ENCODE measurements at places on chromosomes 1 and 21.
A peak's percentile ranks its signal among the peaks of the same experiment; 100 is the strongest.

DNA sequence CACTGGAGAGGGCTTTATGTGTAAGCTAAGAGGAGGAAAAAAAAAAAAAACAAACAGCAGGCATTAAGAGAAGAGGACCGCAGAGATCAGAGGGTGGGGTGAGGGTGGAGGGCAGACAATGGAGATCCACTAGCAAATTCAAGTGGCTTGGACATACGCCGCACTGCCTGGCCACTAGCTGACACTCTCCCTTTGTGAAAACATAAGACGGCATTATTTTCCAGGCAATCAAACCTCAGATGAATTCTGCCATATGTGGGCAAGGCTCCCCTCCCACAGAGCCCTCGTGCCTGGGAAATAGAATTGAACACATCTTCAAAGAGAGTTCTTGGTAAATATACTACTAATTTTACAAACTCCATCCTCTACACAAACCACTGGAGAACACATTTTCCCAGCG lies 53.6 kb downstream of the ERG start:
- no peak for DNase-seq

DNA sequence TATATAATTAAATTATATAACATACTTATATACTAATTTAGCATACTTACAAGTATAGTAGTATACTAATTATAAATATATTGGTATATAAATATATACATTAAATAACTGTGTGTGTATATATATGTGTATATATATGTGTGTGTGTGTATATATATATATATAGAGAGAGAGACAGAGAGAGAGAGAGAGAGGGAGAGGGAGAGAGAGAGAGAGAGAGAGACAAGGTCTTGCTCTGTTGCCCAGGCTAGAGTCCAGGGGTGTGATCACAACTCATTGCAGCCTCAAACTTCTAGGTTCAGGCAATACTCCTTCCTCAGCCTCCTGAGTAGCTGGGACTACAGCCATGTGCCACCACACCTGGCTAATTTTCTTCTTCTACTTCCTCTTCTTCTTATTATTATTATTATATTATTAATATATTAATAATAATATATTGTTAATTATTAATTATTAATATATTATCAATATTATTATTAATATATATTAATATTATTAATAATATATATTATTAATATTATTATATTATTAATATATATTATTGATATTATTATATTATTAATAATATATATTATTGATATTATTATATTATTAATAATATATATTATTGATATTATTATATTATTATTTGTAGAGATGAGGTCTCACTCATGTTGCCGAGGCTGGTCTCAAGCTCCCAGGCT lies 185.5 kb downstream of the CRB1 start:
- no peak for DNase-seq

DNA sequence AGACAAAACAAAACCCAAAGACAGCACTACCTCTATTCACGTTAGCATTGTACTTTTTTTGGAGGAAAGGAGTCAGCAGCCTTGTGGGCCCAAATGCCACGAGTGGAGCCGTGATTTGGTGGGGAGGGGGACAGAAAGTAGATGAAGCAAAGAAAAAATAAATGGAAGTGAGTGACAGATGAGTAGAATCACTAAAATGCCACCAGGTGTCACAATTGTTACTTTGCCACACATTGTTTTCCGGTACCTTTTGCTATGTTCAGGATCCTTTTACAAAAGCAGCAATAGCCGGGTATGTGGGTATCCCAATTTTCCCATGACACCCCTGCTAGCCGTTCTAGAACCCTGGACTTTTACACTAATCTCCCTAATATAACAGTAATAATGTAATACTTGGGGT lies 85.0 kb upstream of the AK4 start:
- no peak for DNase-seq

DNA sequence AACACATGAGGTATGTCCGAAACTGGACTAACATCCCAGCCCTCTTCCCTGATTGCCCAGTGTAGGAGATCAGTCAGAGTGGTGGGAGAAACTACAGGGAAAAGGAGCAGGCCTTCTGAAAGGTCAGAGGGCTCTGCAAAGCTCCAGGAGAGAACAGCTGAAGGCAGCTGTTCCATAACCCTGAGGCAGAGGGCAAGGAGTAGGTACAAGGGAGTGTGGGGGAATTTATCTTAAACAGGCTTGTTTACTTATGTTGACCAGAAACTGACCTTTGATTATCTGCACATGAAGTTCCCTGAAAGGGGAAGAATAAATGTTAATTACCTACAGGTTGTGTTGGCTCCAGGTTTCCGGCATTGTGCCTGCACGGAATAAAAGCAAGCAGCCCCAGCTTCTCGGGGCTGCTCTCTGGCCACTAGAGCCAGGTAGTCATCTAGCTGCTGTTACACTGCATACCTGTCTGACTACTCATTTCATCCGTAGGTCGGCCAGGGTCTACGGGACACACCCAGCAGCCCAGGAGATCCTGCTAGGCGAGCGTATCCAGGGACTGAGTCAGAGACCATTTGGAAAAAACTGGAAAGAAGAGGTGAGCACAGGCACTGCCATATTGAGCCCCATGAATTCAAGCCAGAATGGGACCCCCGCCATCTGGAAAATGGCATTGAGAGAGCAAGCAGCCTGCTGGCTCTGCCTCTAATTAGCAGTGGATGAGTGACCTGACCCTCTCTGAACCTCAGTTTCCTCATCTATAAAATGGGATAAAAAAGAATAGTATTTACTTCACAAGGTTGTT lies 14.9 kb upstream of the PAQR7 start:
- DNase-seq = no peak

DNA sequence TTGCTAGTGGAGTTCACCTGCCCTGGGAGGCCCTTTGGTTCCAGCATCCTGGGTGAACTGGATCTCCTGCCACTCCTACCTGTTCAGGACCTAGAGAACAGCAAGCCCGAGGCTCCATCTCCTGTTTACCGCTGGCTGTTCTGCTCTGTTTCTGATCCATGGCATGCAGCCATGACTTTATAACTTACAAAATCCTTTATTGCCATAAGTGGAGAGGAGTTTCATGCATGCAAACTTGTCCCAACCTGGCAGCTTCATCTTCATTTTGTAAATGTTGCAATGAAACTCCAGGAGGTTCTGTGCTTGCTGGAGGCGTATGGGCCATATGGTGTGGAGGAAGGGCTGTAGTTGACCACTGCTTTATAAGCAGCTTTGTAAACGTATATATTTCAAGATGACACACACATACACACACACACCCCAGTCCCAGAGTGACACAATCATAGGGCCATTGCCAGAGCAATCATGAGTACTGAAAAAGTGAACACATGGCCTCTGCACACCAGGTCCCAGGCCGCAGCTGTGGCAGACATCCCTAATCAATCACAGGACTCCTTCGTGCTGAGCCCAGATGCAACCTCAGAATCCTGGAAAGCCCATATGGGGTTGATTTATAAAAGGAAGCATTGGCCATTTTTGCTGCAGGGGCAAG lies 69.0 kb downstream of the UBIAD1 start:
- DNase-seq = no peak

GRCh38 chr1:92372164-92372563 lies 73.3 kb downstream of the RPAP2 start:
- DNase-seq = no peak

DNA sequence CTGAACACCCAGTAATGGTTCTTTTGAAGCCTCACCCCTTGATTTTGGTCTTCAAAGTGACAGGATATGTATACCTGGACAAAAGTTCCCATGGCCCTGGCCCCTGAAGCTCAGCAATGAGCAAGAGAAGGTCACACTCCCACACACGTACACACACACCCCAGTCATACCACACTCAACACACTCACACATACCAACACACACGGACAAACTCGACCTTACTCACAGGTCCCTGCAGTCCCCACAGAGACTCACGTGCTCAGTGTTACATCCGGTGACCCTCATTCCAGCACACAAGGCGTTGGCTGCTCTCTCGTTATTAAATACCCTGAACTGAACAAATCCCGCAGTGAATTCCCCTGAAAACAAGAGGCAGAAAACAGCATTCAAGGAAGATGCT lies 5.9 kb downstream of the ITLN1 start:
- no peak for DNase-seq

- no peak for DNase-seq
Measured at GRCh38 chr1:3598051-3598491, 13.2 kb downstream of the MEGF6 start.

DNA sequence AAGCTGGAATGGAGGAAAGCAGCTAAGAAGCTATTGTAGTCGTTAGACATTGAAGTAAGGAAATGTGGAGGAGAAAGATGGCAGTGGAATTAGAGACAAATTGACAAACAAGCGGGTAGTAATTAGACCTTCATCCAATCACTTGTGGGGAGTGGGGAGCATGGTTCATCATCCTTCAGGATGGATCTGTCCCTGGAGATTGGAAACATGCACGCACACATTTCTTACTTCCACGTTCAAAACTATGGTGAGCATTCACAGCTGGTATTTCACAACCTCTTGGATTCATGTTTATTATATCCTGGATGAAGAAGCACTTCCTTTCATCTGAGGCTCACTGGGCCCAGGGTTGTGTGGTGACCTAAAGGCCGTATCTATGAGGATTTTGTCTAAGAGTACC lies 188.1 kb downstream of the ST6GALNAC3 start:
- no peak for DNase-seq

GRCh38 chr21:39456665-39457064 lies 4.9 kb downstream of the SH3BGR start:
- no peak for DNase-seq

DNA sequence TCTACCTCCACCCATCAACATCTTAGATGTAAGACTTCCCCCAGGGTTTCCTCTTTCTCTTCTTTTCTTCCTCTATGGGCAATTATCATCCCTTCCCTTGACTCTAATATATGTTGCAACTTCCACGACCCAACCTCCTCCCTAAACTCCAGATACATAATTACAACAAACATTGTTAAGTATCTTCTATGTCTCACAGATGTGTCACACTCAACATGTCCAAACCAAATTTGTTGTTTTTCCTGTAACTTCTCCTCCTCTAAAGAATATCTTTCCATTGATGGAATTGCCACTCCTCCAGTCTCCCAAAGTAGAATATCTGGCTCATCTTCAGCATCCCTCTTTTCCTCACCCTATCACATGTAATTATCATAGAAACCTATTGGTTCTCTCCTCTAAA lies 314.2 kb downstream of the RWDD3 start:
- no peak for DNase-seq

DNA sequence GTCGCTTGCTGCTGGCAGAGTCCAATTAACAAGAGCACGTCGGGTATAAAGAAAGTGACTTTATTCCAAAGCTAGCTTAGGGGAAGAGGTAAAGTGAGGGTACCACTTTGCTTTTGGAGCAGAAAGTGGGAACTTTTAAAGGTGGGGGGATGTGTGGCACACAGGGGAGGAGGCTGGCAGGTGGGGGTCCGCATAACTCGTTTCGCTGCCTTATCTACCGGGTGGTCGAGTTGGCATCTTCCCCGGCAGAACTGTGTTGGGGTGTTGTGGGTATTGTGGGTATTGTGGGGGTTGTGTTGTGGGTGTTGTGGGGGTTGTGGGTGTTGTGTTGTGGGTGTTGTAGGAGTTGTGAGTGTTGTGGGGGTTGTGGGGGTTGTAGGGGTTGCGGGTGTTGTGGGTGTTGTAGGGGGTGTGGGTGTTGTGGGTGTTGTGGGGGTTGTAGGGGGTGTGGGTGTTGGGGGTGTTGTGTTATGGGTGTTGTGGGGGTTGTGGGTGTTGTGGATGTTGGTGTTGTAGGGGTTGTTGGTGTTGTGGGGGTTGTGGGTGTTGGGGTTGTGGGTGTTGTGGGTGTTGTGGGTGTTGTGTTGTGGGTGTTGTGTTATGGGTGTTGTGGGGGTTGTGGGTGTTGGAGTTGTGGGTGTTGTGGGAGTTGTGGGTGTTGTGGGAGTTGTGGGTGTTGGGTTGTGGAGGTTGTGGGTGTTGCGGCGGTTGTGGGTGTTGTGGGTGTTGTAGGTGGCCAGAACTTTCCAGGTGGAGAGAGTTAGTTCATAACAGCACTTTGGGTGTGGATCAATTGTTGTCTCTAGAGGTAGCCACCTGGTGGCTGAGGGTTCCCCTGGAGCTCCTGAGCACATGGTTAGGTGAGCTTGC lies 52.7 kb downstream of the AGPAT3 start:
- peak; percentile 33 for DNase-seq

- DNase-seq = no peak
Measured at GRCh38 chr1:189983166-189983890, 494.3 kb downstream of the BRINP3 start.

- no peak for DNase-seq
Measured at GRCh38 chr1:75841421-75841820, 44.7 kb downstream of the MSH4 start.

DNA sequence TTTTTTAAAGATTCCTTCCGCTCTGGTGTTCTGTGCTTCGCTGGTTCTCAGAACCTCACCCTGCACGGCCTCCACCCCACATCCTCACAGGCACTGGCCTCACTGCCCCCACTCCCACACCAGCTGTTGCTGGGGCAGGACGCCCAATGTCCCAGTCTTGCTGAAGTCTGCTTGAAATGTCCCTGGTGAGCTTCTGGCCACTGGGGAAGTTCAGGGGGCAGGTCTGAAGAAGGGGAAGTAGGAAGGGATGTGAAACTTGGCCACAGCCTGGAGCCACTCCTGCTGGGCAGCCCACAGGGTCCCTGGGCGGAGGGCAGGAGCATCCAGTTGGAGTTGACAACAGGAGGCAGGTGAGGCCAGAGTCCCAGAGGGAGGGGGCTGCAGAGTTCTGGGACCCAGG lies at the start of gene C1QA:
TSS of gene C1QA (plus strand) at position 276 of the 400 bp plus-strand sequence. CDS start 989 bp downstream, outside the sequence.
- DNase-seq = no peak

GRCh38 chr1:208499601-208500000 lies 255.4 kb upstream of the PLXNA2 start:
- DNase-seq = no peak
